ENCODE measurements at places on chromosomes 7 and 10.

- DNase-seq, result no peak
These were observed 967 bp downstream of the ELFN1 start for GRCh38 chr7:1670894-1671593.

DNA sequence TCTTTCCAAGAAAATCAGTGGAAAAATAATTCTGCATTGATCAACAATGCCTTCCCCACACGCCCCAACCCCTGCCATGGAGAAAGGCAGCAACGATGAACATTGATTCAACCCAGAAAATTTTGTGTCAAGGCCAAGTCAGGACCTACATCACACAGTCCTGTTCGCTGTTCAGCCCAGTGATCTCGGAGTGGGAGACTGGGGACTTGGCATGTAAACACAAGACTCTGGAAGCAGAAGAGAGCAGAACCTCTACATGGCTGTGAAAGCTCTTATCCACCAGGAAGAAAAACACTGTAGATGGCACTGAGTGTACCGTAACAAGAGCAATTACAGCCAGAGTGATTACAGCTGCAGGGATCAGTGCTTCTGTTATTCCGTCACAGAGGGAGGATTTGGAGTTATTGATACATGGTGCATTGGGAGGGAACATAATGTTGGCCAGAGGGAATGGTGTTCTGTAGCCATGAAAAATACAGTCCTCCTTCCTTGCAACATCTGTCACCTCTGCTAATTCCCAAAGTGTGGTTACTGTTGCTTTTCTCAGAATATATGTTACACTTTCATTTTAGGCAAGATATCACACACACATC is 136.6 kb downstream of the IQUB start:
- DNase-seq, result no peak

- no peak for DNase-seq
These were observed 5.2 kb upstream of the ARHGAP22 start for GRCh38 chr10:48609899-48610584.

GRCh38 chr10:7082967-7083366 is 327.9 kb downstream of the SFMBT2 start:
- no peak for DNase-seq

DNA sequence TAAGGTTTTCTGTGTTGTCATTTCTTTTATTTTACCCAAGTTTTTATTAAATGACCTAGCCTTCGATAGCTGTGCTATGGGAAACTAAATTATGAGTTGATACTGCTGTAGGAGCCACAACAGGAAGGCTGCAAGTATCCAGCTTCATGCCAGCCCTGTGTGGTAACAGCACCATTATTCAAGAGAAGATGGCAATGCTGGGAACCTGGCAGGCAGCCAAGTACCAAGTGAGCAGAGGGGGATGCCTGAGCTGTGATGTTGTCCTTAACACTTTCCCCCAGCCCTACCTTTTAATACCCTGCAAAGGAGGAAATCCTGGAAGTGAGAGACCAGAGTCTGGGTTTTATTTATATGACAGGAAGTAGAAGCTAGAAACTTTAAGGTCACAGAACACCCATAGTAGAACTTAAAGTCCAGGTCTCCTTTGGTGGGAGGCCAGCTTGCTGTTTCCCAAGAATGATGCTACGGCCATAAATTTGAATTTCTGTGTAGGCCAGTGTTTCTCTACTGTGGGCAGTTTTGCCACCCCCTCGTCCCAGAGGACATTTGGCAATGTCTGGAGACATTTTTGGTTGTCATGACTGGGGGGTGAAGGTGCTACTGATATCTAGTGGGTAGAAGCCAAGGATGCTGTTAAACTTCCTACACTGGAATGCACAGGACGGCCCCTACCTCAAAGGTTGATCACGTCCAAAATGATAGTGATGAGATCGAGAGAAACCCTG is 9.2 kb upstream of the ATXN7L1 start:
- peak; percentile 19 for DNase-seq

GRCh38 chr7:121604627-121605316 is 208.7 kb upstream of the FAM3C start:
- DNase-seq, result no peak

DNA sequence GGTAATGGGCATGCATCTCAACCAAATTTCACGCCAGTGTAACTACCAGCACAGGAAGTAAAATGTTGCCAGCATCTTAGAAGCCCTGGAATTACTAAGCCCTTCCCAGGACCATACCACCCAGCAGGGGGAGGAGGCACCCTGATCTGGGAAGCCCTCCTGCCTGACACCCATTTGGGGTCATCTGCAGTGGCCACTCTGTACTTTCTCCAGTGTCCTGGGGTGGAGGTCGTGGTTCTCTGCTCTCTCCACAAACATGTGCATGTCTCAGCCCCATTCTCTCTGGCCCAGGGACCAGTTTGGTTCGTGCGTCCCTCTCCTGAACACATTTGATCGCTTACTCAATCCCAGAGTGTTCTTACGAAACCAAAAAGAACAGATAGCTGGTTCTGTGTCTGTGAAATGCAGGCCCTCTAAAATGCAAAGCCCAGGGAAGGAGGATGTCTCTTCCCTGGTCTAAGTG is 9.4 kb upstream of the LRRC27 start:
- DNase-seq, result no peak

DNA sequence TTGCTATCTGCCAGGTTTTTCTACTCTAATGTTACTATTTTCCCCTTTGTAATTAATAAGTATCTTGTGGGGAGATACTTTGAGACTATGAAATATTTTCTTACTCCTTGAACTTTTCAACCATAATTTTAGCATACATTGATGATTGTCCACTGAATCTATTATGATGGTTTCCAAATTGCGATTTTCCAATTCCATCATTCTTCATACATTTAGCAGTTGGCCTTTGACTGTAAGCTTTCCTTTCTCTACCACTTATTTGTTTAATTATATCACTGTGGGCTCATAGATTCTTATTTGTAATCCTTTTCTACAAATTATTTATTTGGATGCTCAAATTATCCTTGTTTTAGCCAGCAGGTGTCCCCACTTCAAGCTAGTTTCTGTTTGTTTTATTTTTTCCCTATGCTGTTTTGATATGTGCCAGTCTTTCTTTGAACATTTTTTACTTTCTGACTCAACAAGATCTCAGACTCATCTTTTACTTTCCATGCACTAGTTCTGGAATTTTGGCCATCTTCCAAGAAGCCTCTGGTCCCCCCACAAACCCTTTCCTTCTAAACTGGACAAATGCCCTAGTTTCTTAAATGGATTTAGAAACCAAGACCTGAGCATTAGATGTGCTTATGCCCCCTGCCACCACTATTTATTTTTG is 11.4 kb upstream of the MRPS16 start:
- no peak for DNase-seq

GRCh38 chr7:44274623-44274975 is 50.8 kb downstream of the CAMK2B start:
- DNase-seq, result no peak

GRCh38 chr7:137489880-137490279 is 146.3 kb upstream of the PTN start:
- no peak for DNase-seq

- DNase-seq, result no peak
These were observed 58.0 kb downstream of the CREM start for GRCh38 chr10:35184527-35185171.

GRCh38 chr10:67804395-67804678 is 33.7 kb downstream of the DNAJC12 start:
- no peak for DNase-seq

- no peak for DNase-seq
These were observed 131.9 kb downstream of the GRID1 start for GRCh38 chr10:86234541-86235270.

DNA sequence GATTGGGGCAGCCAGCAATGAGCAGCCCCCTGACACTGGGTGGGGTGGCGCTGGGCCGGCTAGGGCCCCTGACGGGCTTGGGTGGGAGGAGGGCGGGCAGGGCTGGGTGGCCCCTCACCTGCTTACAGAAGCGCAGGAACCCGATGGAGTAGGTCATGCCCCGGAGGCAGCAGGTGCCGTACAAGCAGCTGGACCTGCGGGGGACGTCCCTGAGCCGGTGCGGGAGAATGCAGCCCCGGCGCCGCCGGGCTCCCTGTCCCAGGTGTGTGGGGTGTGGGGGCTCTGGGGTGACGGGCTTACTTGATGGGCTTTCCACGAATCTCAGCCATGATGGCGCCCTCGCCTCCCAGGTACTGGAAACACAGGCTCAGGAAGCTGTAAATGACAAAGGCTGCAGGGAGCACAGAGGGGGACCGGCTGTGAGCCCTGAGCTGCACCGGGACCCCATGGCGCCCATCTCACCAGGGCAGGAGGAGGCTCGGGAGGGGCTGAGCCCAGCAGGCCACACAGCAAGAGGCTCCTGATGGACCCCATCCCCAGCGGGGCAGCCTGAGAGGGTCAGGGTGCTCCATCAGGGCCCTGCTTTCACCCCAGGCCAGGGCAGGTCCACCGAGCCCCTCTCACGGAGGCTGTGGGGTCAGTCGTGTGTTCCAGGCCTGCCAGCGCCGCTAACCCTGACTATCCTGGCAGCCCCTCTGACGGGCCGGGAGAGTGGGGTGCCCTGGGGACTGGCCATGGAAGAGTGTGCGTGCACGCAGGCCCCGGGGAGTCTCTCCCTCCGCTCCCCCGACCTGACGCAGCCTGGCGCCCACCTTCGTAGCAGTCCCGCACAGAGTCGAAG is 5.8 kb downstream of the TMEM184A start:
- DNase-seq, result no peak

DNA sequence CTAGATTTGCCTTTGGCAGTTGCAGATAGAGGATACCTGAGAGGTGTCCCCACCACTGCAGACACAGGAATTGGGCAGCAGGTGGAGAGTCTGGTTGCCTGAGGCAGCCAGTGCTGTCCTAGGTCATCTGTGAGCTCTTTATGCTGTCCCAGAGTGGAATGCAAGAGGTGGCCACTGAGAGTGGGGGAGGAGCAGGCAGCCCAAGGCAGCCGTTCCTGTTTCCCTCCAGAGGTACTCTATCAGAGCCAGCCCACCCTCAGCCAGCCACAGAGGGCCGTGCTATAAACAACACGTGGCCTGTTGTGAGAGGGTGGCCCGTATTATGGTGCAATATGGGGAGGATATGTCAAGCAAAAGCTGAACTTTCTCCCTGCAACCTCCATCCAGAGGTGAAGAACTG is 8.5 kb downstream of the LRRC18 start:
- no peak for DNase-seq

GRCh38 chr10:124323111-124323725 is 95.5 kb downstream of the OAT start:
- DNase-seq, result no peak

- DNase-seq, result no peak
These were observed 30.4 kb downstream of the AMPH start for GRCh38 chr7:38600741-38601140.

DNA sequence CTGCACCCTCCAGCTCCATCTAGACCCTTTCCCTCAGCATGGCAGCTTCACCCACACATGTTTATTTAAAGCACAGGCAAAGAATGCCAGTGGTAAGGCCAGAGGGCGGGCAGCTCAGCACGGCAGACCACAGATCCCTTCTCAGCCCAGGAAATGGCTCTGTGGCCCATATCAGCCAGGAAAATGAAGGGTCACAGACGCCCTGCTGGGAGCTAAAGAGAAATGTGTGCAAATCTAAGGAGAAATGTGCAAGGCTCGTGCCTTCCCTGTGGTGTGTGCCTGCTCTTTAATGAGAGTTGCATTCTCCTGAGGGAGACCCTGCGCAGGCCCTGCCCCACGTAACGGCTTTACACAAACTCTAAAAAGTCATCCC is 23.0 kb downstream of the PTPRN2 start:
- no peak for DNase-seq

GRCh38 chr7:17696422-17696821 is 243.9 kb downstream of the SNX13 start:
- DNase-seq, result no peak

GRCh38 chr10:133187906-133188681 is 28.1 kb downstream of the KNDC1 start:
- DNase-seq, result no peak

GRCh38 chr7:19958309-19958896 is 185.0 kb upstream of the TMEM196 start:
- no peak for DNase-seq

DNA sequence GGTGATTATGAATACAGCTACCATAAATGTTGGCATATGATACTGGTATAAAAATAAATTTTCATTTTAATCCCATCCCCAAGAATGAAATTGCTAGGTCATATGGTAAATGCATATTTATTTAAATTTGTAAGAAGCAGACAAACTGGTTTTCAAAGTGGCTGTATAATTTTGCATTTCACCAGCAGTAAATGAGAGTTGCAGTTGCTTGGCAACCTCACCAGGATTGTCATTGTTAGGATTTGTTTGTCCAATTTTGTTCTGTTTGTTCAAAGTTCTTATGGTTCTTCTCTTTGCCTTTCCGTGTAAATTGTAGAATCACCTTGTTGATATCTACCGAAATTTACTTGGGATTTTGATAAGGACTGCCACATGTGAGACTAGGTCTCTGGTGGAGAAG is 237.4 kb downstream of the OTUD1 start:
- DNase-seq, result no peak

GRCh38 chr7:12488341-12488740 is 82.2 kb upstream of the SCIN start:
- no peak for DNase-seq

DNA sequence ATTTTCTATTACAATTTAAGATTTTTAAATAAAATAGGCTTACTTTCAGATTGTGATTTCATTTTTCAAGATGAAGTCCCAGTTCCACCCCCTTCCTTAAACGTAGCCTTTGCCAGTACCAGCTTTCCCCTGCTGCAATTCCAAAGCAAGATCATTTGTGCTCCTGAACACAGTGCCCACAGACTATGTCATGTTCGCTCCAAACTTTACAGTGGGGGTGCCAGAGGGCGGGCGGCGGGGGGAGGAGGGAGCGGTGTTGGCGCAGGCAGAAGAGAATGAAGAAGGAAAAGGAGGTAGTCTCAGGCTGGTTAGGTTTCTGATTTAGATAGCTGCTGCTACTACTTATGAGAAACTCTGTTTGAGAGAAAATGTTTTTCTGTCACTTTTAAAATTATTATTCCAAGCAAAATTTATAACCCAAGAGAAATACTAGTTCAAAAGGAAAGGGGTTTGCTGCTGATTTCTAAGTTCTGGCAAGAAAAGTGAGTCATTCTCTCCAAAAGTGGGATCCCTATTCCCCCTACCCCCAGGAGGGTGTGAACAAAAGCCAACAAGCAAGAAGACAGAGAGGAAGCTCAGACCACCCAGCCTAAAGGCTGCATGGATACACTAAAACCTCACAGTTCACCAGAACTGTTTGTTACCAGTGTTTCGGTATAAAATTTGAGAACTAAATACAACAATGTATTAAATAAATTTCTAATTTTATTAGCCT is 109.6 kb downstream of the SRPK2 start:
- no peak for DNase-seq

DNA sequence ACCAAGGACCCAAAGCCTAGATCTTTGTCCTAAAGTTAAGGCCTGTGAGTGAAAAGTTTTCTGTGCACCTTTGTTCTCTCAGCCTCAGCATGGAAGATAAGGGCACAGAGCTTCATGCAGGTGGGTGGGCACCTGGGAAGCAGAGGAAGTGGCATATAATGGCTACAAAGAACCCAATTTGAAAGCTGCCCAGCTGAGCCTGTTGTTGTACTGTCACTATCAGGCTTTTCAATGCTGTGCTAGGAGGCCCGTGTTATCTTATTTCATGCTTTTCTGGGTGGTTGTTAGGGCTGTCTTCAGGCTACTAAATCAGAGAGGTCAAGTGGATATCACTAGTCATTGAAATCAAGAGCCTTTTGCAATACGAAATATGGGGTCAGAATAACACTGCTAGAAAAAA is 443.8 kb downstream of the SORCS1 start:
- no peak for DNase-seq
